Heart left ventricle (tissue), 16 donors: ENCODE measurements at places on chromosomes 16 and 17. TPM values are rescaled to one million over a fixed set of nuclear protein-coding genes. Genes with fewer than 3 reads are reported as not detected.

Gene MVD
- total RNA-seq, result 17.5 TPM

Gene ASGR1
- 1.0 TPM for total RNA-seq

Gene WSCD1
- total RNA-seq, result 4.4 TPM

Gene TMEM97
- 3.3 TPM for total RNA-seq

Gene CLEC3A
- not detected for total RNA-seq

Gene ITGAD
- total RNA-seq, result not detected

Gene SLC5A11
- total RNA-seq, result not detected

Gene CCL1
- total RNA-seq, result not detected

Gene LRRC36
- total RNA-seq, result not detected

Gene SLFN13
- 4.9 TPM for total RNA-seq

Gene KRTAP1-1
- total RNA-seq, result not detected

Gene CDRT15
- not detected for total RNA-seq
